ENCODE measurements at places on chromosomes 7 and 10. TPM values are rescaled to one million over a fixed set of nuclear protein-coding genes. Genes with fewer than 3 reads are reported as not detected.

Gene OGDHL
- total RNA-seq, result 57.6 TPM

Gene FOXI2
- 0.47 TPM for total RNA-seq

Gene BLNK
- 25.1 TPM for total RNA-seq

Gene EPO
- not detected for total RNA-seq

Gene SH2D4B
- total RNA-seq, result 0.12 TPM

Gene APBB1IP
- 3.8 TPM for total RNA-seq
